ENCODE measurements at places on chromosomes 4 and X.

DNA sequence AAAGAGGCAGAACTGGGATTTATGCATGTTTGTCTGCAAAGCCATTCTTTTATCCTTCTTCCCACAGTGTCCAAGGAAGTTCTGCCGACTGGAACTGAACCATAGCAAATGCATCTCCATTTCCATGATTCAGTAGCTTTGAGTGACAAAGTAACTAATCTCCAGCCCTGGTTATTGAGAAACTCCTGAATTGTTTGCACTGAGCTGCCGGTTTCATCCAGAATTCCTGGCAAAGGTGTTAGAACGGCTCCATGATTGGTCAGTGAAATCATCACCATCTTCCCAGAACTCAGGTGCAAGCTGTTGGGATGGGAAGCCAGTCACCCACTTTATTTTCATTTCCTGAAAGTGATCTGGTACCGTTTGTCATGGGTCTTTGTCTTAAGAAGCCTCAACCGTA, 47.0 kb upstream of the SLC34A2 start:
- no peak for DNase-seq

DNA sequence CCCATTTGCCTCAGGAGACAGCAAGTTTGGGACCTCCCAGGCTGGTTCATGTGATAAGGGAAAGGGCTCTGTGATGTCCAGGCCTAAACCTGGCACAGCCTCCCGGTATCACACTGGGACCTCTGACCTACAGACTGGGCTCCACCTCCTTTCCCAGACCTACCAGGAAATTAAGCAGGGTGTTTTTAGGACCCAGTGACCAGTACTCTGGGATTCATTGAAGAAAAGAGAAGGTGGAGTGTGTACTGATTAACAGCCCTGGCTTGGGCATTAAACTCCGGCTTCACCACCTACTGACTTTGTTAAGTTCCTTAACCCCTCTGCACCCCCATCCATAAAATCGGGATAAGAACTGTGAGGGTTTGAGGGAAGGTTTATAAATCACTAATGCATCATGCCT, 28.6 kb downstream of the ASB9 start:
- DNase-seq, result no peak

DNA sequence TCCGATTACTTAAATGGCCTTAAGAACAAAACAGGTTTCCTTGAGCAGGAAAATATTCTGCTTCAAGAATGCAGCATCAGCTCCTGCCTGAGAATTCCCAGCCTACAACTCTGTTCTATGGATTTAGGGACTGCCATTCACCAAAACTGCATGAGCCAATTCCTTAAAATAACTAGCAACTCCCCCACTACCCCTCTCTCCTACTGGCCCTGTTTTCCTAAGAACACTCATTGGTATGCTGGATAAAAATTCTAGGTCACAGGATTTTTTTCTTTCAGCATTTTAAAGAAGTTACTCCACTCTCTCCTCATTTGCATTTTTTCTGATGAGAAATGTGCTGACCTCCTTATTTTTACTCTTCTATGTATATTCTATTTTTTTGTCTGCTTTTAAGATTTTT, 347.1 kb downstream of the IDS start:
- DNase-seq, result no peak

- no peak for DNase-seq
Observed at GRCh38 chr4:3010998-3011397, 47.6 kb downstream of the GRK4 start.

GRCh38 chr4:71473541-71474240, 134.9 kb downstream of the SLC4A4 start:
- DNase-seq, result no peak

GRCh38 chr4:14729282-14730000, 272.8 kb upstream of the CPEB2 start:
- DNase-seq, result no peak

GRCh38 chrX:47572773-47573340, 9.4 kb upstream of the TIMP1 start:
- no peak for DNase-seq

- DNase-seq, result no peak
Observed at GRCh38 chr4:93617606-93618005, 210.9 kb upstream of the ATOH1 start.

GRCh38 chrX:153662266-153662665, 11.3 kb downstream of the PNCK start:
- peak; percentile 35 for DNase-seq

DNA sequence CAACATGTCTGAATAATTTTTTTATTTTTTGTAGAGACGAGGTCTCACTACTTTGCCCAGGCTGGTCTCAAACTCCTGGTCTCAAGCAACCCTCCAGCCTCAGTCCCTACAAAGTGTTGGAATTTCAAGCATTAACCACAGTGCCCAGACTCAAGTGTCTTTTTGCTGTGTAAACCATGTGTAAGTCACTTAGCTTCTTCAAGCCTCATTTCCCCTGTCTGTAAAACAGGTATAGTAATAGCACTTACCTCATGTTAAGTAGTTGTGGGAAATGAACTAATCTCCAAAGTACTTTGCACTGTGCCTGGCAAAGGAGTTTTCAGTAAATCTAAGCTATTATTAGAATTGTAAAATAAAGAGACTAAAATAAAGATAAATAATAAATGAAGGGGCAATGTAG, 35.7 kb downstream of the STBD1 start:
- DNase-seq, result no peak

GRCh38 chr4:102794999-102795398, 32.4 kb downstream of the UBE2D3 start:
- DNase-seq, result no peak

GRCh38 chr4:15703439-15703838, 574 bp downstream of the BST1 start:
- DNase-seq, result no peak

- DNase-seq, result no peak
Observed at GRCh38 chr4:25938366-25938765, 24.3 kb downstream of the SMIM20 start.

DNA sequence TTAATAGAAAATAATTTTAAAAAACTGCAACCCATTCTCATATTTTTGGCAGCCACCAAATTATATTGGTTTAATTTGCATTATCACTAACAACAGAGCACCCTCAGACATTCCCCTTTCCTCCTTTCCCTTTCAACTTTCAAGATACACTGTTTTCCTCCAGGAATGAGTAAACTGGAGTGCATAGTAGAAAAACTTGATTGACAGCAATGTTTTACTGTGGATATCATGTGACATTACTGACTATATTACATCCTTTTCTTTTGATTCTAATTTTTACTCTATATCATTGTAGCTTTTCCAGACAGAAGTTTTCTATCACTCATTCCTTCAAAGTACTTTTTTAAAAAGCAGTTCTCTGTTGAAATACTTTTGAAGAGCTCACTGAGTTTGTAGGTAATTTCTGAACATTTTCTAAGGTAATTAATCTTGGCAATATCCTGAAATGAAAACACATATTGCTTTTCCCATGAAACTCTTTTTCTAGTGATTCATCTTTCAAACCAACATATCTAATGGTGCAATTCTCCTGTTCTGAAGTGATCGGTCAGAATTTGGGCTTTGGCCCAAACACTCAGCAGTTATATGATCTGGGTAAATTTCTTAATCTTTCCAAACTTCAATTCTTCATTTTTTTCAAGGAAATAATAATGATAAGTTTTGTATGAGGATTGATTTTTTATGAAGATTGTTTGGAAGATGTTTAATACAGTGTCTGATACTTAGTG, 920.4 kb upstream of the EPHA5 start:
- DNase-seq, result no peak

DNA sequence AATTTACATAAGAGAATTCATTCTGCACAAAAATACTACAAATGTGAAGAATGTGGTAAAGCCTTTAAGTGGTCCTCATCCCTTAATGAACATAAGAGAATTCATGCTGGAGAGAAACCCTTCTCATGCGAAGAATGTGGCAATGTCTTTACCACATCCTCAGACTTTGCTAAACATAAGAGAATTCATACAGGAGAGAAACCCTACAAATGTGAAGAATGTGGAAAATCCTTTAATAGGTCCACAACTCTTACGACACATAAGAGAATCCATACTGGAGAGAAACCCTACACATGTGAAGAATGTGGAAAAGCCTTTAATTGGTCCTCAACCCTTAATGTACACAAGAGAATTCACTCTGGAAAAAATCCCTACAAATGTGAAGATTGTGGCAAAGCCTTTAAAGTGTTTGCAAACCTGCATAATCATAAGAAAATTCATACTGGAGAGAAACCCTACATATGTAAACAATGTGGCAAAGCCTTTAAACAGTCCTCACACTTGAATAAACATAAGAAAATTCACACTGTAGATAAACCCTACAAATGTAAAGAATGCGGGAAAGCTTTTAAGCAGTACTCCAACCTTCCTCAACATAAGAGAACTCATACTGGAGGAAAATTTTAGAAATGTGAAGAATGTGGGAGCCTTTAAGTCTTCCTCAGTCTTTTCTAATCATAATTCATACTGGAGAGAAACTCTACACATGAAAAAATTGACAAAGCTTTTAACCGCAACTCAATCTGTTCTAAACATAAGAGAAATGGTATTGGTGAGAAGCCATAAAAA, 37.4 kb downstream of the ZNF718 start:
- DNase-seq, result no peak

GRCh38 chrX:33252306-33252825, 41.0 kb upstream of the DMD start:
- DNase-seq, result no peak

- no peak for DNase-seq
Observed at GRCh38 chr4:151876381-151876988, 115.7 kb upstream of the GATB start.

- DNase-seq, result no peak
Observed at GRCh38 chr4:126445596-126445995, 1130.8 kb downstream of the FAT4 start.

Data from activated CD4-positive, alpha-beta T cell treated with anti-CD3 and anti-CD28 coated beads, Interleukin-2, amount 50 U/mL, for 24 hours (primary cell).